ENCODE measurements at places on chromosomes 16 and 17.

DNA sequence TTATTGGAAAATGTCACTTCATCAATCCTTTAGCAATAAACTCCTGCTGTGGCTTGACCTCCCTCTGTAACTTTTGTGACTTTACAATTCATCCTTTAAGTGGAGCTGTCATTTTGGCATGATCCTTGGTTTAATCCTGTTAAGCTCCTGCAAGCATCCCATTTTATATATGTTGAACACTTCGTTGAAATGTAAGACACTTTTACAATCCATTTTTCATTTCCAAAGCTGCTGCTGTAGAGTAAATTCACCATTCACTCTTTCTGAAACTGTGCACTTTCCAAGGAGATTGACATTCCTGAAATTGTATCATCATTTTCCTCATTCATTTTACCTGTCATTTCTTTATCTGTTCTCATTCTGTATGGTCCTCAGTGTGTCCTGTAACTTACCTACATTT is 1003.2 kb upstream of the GOT2 start:
- DNase-seq = no peak

- DNase-seq = no peak
Measured at GRCh38 chr17:10032118-10032852, 127.2 kb upstream of the RCVRN start.

- no peak for DNase-seq
Measured at GRCh38 chr16:6932871-6933385, 399.7 kb upstream of the RBFOX1 start.

GRCh38 chr17:3002538-3003295 is 60.7 kb downstream of the OR1D5 start:
- DNase-seq = peak; percentile 90

DNA sequence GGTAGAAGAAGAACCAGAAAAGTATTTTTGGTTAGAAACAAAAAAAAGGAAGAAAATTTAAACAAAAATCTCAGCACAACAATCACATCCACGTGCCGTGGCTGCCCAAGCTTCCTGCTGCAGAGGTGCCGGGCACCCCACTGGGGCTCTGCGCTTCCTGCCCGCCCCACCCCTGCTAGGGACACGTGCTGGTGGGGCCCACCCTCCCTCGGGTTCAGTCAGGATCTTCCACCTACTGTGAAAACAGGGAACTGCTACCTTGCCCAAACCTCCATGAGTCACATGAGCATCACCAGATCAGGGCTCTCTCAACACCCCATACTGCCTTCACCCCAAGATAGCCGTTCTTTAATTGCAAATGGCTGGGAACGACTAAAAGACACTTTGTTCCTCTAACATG is 24.4 kb upstream of the CYTH1 start:
- peak; percentile 88 for DNase-seq

- DNase-seq = no peak
Measured at GRCh38 chr16:81278526-81278925, 36.2 kb upstream of the GAN start.

- DNase-seq = no peak
Measured at GRCh38 chr17:60253048-60253447, 103.3 kb downstream of the CA4 start.

GRCh38 chr17:42679492-42680330 is 1.9 kb downstream of the CCR10 start:
- DNase-seq = peak; percentile 96

DNA sequence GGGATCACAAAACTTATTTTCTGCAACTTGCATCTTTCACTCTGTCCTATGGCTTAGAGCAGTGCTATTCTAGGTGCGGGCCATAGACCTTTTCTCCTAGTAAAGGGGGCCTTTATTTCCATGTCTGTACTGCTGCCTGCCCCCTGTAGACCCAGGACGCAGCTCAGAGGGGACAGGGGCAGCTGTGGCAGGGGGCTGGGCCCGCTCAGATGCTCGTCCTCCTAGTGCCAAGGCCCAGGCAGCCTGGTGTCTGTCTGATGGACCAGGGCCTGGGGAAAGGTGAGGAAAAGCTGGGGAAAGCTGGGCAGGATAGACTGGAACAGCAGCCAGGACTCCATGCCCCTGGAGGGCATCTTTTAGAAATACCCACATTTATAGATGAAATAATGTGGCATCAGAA is 25.6 kb downstream of the VAC14 start:
- peak; percentile 47 for DNase-seq

DNA sequence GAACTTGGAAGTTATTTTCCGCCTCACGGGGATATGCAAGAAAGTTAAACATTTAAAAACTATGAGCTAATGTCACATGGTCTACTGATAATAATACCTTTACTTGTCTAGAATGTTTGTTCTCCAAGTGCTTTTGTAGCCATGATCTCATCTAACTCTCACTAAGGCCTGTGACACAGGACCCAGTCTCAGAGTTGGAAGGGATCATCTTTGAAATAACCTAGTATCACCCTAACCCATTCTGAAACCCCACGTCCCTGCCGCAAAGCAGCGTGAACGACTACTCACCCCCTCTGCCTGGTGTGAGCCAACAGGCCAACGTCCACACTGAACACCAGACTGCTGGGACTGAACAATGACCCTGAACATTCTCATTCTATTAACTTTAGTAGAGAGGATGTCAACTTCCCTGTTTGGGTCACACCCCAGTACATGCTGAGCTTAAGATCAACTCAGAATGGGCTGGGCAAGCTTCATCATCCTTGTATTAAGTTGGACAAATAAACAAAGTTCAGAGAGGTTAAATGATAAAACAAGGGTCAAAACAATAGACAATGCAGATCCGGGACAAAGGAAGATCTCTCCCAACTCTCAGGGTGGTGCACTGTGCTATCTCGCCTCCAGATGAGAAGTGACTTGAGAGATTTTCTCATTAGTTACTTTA is 54.8 kb upstream of the BCAR1 start:
- DNase-seq = no peak

- DNase-seq = no peak
Measured at GRCh38 chr17:72671016-72671415, 421.5 kb downstream of the SLC39A11 start.

GRCh38 chr17:79214940-79215604 is 140.4 kb downstream of the ENGASE start:
- no peak for DNase-seq

GRCh38 chr16:88197481-88198456 is 185.0 kb upstream of the ZNF469 start:
- DNase-seq = no peak

- DNase-seq = no peak
Measured at GRCh38 chr17:62827746-62828485, 19.8 kb upstream of the MARCHF10 start.
